ENCODE measurements at places on chromosomes 5 and 9.

DNA sequence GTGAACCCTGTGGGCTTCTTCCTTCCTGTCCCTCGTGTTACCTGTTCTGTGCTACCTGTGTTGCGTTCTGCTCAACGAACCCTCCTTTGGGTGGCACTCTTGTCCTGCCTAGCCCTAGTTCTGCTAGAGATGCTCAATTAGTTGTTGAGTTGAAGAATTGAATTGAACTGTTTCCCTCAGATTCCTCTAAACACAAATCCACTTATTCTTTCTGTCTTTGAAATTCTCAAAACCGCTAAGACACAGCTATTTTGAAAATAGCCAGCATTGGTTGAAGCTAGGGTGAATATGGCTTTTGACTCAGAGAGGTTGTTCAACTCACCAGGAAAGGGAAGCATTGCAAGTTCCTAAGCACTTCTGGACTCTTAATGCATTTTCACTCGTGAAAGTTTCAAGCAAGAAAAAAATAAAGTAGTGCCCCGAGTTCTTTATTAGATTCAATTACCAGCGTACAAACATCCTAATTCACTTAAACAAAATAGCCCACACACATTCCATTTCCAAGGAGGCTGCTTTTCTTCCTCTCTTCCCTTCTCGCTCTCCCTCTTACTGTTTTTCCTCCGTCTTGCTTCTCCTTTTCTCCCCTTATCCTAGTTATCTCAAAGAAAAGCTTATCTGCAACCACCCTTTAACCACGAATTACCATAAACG, 642 bp upstream of the ITGA1 start:
- DNase-seq, result peak; percentile 69

DNA sequence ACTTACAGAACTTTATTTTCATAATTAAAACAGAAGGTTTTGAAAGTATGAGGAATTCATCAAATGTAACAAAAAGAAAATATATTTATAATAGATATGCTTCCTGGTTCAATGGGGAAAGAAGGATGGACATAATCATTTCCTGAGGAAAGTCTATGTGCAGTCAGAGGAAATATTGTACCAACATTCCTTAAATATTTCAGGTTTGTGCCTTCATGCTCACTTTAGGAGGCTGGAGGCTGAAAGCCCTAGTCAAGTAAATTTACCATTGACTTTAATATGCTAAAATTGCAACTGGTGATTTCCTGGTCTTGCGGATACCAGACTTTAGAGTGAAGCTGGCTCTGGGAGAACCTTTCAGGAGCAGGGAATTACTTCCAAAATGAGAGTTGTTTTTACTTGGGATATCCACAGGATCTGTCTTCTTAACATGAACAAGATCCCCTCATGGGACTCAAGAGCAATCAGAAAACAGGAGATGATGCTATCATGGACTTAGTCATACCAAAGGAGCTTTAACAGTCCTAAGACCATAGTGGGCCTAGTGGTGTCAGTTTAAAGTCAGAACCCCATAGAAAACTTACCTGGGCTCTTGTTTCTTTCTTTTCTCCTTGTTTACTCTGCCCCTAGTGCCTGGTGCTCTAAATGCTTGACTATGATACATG, 762.8 kb upstream of the GRAMD2B start:
- DNase-seq, result no peak

- no peak for DNase-seq
These were observed 212.5 kb downstream of the DAB2IP start for GRCh38 chr9:121863955-121864354.

GRCh38 chr5:175124251-175124813, 319.6 kb downstream of the DRD1 start:
- DNase-seq, result no peak

- DNase-seq, result peak; percentile 90
These were observed 165.3 kb downstream of the BNC2 start for GRCh38 chr9:16705111-16705604.

DNA sequence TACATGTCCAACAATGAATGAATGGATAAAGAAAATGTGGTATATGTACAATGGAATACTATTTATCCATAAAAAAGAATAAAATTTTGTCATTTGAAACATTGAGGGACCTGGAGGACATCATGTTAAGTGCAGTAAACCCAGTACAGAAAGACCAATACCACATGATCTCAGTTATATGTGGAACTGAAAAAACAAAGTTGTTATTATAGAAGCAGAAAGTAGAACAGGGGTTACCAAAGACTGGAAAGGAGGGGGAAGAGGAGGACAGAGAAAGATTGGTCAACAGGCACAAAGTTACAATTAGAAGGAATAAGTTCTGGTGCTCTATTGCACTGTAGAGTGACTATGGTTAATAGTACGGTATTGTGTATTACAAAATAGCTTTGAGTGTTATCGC, 233.8 kb downstream of the SEMA6A start:
- no peak for DNase-seq

DNA sequence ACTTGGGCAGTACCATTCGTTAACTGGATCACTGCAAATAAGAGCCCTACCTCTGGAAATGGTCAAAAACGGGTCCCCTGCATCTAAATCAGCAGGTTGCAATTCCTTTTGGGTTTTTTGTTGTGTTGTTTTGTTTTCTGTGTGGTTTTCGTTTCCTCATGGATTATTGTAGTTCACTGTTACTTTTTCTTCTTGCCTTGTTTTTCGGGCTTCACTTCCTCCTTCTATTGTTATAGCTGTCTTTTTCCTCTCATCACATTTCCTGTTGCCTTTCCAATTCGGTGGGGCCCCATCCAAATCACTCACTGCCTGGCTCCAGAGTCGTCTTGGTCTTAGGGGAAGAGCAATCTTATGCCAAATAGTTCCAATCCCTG, 8.7 kb upstream of the SSBP2 start:
- DNase-seq, result no peak
